ENCODE measurements at places on chromosomes 2 and 18.

DNA sequence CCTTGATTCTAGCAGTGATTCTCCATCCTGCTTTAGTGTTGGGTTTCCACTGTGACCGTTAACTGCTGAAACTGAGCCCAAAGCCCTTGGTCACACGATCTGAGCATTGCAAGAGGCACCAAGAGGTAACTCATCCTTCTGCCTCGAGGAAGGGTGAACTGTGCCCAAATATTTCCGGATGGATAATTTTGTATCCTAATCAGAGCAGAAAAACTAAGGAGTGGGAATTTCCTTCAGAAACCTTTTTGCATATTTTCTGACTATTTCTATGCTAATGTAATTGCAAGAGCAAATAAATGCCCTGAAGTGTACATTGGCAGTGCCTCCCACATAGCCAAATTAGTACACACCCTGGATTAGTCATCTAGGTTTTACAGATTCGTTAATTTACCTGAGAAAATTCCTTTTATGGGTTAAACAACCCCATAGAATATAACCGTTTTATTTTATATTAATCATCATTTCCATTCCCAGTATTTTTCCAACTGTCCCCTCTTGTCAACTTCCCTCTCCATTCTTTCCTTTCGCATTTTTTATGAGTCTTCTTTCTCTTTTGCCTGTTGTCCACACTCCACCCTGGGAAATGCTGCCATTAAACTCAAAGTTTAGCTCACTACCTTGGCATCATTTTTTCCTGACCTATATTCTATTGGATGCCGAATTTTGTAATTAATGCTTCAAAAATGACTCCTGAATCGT lies 31.7 kb upstream of the COBLL1 start:
- peak; percentile 42 for DNase-seq

GRCh38 chr2:222440673-222441422 lies 16.5 kb downstream of the SGPP2 start:
- no peak for DNase-seq

DNA sequence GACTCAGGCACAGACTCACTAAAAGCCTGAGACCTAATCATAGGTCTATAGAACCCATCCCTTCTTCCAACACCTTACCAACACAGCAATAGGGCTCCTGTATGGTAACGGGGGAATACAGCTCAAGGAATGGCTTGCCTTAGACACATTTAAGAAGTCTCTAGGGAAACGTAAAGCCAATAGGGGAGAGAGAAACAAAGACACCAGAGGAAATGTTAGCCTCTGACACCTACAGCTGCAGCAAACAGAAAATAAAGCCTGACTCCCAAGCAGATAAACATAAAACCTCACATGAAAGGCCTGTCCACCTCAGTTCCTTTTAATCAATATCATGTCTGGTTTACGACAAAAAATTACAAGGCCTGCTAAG lies 51.1 kb upstream of the NCOA1 start:
- DNase-seq = no peak

DNA sequence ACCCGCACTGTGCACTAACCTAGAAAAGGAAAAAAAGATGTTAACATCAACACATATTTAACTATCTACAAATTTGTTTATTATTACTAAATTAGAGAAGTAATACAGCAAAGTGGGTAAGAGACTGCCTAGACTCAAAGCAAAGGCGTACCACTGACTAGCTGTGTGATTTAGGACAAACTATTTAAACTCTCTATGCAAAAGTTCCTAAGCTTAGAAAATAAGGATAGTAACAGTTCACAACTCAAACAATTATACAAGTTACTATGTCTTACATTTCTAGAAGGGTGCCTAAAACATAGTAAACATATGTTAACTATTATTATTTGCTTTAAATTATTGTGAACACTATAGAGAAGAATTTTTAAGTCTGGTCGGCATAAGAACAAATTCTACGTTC lies 119.4 kb downstream of the RTTN start:
- no peak for DNase-seq

DNA sequence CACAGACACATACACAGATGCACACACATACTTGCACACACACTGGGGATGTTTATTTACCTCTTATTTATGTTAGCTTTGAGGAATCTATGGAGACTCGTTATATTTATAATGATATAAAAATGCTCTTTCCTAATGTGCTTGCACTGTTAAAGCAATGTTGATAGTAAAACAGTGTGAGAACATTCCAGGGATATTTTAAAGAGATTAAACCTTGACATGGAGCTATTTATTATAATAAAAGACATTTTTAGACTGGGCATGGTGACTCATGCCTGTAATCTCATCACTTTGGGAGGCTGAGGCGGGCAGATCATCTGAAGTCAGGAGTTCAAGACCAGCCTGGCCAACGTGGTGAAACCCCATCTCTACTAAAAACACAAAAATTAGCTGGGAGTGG lies 557.3 kb upstream of the ZNF804A start:
- no peak for DNase-seq

- no peak for DNase-seq
Measured at GRCh38 chr2:150174056-150174805, 313.2 kb downstream of the RND3 start.

DNA sequence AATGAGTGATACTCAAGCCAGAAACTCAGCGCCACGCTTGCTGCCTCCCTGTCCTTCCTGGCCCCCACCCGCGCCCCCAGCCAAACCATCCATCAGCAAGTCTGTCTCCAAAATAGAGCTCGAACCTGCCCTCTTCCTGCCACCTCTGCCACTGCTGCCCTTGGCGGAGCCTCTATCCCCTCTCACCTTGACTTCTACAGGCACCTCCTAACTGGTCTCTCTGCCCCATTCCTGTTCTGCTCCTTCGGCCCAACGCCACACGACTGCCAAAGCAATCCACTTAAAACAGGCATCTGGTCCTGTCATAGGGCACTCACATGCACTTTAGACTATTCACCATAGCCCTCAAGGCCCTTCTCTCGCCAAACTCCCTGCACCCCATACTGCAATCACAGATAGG lies 210.3 kb upstream of the SMAD2 start:
- DNase-seq = no peak

DNA sequence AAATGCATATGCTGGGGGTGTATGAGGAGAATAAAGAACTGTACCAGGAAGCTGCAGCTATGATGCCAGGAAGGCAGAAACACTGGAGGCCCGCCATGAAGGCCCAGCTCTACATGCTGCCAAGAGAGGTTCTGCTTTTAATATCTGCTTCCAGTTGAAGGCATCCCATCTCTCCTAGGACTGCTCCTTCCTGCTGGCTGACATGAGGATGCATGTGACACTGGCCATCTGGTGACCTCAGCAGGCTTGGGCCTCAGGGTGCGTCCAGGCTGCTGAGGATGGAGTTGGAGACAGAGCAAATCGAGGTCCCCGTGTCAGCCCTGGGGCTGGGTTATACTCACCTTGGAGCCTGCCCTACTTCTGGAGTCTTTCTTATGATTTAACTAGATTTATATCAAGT lies 49.0 kb downstream of the PSMG2 start:
- no peak for DNase-seq

GRCh38 chr2:15560140-15560987 lies 770 bp downstream of the NBAS start:
- DNase-seq = peak; percentile 0

DNA sequence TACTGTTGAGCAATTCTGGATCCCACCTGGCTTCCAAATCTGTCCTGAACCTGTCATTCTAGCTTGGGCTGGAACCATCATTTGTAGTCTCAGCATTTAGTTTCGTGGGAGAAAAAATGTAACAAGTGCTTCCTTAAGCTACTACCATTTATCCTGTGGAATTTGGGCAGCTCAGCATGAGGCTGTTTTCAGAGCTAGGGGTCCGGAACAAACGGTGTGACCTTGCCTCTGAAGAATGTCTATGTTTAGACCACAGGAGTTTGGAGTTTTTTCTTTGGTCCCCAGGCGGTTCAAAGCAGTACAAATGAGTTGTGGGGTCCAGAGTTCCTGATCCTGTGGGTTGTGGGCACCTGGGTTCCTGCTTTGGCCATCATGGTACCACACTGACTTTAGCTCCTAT lies 59.1 kb upstream of the TMEM178A start:
- no peak for DNase-seq

DNA sequence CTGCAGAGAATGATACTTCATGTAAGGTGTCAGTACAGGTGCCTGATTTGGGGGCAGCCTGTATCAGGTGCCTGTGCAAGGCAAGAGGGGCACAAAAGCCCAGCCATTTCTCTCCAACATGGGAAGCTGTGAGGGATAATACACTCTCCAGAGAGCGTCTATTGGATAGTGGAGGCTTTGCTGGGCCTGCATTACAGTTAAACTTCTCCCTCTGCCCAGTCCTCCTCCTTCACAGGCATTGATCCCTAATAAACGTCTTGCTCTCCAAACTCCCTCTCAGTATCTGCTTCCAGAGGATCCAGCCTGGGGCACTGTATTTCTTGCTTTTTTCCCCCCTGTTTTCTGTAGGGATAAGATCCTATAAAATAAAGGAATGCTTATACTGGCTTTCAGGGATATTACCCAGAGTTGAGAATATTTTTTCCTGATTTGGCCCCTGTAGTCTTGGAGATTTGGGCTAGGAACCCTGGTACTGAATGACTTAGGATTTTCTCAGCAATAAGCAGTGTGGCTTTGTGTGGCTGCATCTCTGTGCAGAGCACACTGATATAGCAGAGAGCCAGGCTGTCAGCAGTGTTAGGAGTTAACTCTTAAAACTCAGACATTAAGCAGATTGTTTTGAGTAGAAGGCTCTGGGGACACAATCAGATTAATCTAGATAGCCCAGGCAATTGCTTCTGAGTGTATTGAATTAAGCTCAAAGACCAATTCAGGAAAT lies 330.6 kb downstream of the CYRIA start:
- DNase-seq = no peak

DNA sequence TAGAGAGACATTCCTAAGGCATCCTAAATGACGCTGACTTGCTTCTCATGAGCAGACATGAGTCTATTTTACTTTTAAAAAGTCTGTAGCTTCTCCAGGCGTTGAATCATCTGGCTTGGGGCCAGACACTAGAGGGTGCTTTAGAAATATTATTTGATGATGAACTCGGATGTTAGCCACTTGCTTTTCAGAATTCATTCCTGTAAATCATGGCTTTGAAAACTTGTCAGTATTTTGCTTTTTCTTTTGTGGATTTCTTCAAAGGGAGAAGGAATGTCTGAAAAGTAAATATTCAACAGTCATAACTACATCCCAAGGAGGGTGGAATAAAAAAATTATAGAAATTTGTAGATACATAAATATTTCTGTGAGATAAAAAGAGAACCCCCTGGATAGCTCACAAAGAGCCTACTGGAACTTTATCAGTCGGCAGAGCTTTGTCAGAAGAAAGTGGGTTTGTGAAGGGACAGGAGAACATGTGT lies 370.8 kb downstream of the OSR1 start:
- DNase-seq = peak; percentile 25

DNA sequence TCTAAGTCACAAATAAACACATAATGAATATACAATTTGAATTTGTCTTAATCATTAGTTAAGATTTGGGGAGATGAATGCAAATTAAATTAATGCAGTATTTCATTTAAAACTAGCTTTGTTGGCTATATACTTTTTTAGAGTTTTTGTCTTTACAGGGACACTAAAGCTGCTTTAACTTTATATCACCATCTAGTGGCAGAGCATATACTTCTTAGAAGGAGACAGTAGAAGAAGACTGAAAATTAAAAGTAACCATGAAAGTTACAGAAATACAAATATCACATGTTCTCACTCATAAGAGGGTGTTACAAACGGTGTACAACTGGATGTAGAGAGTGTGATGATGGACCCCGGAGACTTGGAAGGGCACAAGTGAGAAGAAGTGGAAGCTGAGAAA lies 268.3 kb upstream of the NETO1 start:
- DNase-seq = no peak

DNA sequence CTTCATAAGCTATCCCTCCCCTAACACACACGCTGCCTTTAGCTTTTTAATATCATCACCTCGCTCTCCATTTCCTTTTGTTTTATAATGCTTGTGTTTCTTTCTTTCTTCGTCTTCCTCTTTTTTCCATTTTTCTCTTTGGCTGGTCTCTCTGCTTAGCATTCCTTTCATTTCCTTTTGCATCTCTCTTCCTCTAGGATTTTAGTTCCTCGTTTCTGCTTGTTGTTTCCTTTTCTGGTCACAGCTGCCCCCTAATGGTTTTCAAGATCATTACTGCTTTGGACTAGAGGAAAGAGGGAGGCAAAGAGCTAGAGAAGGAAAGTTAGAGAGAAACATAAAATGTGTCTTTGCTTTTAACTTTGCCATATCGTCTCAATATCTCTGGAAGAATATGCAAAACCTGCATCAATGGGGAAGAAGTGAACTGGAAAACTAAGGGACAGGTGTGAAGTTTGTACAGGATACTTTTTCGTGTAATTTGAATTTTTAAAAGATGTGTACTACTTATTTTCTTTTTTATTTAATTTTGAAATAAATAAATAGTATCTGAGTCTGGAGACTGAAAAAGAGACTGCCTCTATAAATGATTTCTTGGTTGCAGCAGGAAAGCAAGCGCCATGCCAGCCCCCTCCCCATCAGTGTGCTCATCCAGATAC lies 6.3 kb upstream of the NRP2 start:
- peak; percentile 14 for DNase-seq

DNA sequence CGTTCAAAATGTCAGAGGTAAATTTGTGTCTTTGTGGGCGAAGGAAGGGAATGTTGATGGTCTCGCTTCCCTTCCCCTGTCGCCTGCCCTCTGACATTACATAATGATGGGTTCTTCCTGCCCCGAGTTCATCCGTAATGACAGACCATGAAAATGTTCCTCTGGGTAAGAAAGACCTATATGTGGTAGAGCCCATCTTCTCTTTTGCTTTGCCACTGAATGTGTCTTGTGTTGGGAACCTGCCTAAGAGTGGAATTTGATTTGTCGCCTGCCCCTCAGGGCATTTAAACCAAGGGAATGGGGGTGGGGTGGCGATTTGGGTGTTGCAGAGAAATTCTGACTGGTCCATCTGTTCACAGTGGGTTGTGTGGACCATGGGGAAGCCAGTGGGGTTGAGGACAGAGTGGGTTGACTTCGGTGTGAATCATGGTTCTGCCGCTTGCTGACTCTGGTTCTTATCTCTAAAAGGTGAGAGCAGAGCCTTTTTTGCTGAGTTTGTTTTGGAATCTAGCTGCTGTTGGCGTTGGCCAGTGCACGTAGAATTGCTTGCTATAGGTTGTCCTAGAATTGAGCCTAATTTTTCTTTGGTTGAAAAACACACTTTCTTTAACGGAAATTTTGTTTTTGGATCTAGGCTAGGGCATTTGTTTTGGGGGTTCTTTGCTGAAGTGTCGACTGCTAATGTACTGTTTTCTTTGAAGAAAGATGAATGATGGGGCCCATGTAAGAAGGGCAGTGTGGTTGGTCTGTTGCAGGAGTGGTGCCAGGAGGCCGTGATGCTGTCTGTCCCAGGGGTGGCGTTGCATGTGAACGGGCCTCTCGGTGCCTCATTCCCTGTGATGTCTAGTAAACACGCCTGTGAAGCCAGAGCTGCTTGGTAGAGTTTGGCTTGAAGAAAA lies 1.3 kb downstream of the INPP4A start:
- no peak for DNase-seq

GRCh38 chr2:23523373-23524260 lies 138.6 kb downstream of the KLHL29 start:
- DNase-seq = no peak

GRCh38 chr2:188512456-188512855 lies 220.8 kb downstream of the GULP1 start:
- peak; percentile 20 for DNase-seq

DNA sequence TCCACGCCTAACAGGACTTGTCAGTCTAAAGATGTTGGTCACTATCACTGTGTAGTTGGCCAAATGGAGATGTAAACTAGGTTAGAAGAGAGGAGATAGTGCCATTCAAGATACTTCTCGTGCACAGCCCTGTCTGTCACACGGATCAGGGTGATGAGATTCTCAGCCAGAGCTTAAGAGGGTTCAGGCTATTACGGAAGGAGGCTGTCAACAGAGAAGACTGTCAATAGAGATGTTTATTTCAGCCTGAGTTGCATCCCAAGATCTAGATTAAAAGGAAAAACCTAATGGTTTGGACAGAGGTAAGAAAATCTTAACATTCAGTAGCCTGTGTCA lies 83.4 kb downstream of the AAK1 start:
- DNase-seq = no peak
